Large intestine (tissue), 12 donors: ENCODE measurements at places on chromosomes 7 and 10. TPM values are rescaled to one million over a fixed set of nuclear protein-coding genes. Genes with fewer than 3 reads are reported as not detected.

DNA sequence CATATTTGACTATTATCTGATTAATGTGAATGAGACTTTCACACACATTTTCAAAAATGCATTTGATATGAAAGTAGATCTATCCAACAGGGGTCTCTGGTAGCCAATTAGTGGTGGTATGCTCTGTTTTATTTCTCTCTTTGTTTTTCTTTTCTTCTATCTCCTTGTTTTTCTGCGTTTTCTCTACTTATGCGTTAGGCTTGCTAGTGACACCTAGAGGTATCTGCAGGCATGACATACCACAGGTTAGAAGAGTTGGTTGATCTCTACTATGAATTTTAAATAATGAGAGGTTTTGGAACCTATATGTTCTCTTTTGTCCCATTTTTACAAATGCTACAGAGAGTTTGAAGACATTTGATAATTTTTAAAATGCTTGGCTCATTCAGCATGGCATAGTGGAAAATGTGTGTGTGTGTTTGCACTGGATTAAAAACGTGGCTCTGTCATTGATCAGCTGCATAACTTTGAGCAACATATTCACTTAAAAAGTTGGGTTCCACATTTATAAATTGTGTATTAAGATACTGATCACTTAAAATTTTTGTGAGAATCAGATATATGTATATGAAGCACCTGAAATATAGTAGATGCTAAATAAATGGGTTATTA is 28.1 kb upstream of the PLXDC2 start:
- peak; percentile 8 for DNase-seq

DNA sequence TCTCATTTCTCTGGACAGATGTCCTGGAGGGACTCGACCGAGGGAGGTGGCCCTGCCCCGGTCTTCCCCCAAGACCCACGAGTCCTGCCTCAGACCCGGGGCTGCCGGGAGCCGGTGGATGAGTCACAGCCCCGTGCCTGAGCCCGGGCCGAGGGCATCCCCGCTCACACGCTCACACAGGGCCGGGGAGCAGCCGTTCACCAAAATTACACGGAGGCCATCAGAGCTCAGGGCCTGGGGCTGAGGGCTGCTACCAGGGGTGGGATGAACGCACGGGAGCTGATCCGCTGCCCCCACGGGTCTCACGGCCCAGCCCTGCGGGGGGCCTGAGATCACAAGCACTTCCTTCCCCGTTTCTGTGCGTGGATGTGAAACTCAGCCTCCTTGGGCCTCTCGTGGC is 17.5 kb downstream of the FAM20C start:
- no peak for DNase-seq

DNA sequence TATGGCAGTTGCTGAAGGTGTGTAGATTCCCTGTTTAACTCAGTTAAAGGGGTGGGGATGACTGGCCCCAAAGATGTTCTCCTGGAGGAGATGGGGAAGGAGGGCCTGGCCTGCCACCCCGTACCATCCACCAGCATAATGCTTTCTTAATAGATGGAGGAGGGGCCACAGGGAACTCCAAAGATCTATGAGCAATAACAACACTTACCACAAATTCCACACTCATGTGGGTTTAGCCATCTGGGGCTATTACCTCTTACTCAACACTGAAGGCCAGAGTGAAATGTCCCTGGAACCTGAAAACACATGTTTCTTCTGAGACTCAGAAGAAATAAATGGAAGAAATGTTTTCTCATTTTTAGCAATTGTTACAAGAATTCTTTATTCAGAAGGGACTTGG is 259.0 kb downstream of the CXCL12 start:
- DNase-seq = no peak

DNA sequence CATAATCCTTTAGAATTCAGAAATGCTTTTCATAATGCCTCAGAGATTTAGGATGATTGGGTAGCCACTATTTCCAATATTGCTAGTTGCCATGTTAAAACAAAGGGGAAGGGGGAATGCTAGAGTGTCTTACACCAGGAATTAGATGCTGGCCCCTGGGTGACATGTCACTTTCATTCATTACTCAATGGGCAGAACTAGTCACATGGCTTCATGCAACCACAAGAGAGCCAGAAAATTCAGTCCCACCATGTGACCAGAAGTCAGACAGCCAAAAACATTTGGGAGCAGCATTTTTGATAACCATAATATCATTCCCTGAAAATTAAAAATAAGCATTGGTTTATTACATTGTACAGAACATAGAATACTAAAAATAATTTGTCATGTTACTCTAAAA is 81.2 kb downstream of the CREB5 start:
- no peak for DNase-seq

- no peak for DNase-seq
Measured at GRCh38 chr10:118471863-118472262, 123.6 kb downstream of the PRLHR start.

DNA sequence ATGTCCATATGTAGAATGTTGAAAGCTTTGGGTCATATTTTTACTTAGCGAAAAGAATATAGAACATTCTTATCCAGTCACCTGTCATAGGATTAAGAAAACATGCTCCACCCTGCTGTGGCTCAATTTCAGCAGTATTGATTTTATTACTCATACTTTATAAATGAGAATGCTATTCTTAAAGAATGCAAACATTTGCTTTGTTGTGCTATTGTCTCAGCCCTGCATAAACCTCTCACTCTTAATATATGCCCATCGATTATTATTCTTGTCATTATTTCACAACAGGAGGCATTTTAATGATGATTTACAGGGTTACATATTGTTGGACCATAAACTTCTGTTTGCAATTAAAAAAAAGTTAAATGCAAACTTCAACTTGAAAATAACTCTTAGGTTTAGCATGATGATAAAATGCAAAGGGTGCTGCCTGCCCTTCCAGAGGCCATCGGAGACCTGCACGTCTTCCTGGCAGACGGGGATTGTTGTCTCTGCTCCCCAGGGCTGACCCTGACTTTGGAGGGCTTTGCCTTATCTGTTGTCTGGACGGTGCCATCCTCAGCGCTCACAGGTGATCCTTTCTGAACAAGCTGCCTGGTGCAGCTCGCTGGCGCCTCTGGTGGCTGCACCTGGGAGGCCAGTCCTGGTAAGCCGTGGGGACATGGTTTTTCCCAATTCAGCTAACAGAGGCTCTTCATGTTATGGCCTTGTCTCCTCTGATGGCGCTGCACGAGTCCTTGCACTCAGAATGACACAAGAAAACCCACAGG is 50.0 kb upstream of the SHH start:
- DNase-seq = no peak

DNA sequence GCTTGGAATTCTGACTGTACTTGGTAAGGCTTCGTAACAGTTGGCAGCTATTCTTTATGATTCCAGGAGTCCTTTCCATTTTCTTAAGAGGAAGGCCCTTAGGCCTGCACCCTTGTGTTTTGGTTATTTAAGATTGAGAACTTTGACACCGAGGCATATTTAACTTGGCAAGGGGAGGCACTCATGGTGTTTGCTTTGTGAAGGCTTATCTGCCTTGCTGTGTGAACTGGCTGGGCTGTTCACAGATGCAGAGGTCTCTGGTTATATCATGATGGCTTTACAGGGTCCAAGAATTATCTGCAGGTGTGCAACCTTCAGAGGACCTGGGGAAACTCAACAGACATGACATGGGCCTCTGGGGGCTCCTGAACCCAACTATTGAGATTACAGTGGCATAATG is 833 bp upstream of the PNLIPRP1 start:
- no peak for DNase-seq

DNA sequence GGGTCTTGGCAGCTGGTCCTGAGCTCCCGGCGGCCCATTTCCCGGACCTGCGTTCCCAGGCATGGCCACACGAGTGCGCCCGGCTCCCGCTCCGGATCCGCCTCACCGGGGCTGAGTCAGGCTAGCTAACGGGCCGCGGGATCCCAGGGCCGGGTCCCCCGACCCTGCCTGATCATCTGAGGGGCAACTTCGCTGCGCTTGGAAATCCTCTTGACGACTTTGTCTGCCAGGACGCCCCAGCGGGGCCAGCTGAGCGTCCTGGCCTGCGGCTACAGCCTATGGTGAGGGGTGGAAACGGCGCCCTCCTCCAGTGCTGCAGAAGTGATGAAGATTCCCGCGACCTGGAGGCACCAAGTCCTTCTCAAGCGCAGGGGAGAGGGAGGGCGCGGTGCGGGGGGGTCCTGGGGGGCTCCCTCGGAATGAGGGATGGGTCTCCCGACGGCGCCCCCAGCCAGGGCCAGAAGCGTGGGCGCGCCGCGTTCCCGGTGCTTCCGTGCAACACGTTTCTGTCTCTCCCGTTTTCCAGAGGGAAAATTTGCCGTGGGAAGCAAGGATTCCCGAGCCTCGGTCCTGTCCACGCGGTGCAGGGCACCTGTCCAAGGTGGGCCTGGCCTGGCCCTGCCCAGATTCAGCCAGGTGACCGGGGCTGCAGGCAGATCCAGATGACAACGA is 212.4 kb downstream of the CCSER2 start:
- DNase-seq = no peak

- DNase-seq = no peak
Measured at GRCh38 chr7:34362621-34363020, 295.4 kb upstream of the NPSR1 start.

GRCh38 chr7:106061301-106061979 is 50.7 kb downstream of the SYPL1 start:
- no peak for DNase-seq

DNA sequence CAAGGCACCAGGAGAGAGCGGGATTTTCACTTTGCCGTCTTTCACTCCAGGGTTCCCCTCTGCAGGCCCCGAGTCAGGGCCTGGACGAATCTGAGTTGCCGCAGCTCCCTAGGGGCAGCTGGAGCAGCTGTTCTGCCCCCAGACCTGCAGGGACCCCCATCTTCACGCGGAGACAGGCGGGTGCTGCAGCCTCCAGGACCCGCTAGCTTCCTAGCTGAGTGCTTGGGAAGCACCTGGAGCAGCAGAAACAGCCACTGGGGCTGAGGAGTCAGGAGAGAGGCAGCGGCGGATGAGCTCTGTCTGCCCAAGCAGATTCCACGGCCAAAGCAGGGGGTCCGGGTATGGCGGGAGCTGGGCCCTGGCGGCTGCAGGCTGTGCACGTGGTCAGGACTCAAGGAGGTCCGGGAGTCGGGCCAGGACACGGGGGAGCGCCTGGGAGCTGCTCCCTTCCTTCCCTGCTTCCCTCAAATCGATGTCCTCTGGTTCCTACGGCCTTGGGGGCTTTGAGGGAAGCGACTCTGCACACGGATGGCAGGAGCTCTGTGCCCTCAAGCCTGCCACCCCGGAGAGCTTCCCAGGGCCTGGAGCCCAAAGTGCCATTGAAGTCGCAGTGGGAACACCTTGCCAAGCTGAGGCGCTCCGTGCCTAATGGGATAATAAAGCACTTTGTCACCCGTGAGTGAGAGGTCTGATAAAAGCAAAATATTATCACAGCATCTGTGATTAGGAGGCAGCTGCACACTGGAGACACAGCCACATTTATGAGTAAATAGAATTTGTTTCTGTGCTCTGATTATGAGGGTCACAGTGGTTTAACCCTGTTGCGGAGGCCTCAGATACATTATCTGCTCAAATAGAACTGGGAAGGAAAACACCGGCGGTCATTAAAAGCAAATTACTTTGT is 17.2 kb downstream of the MNX1 start:
- DNase-seq = peak; percentile 55

DNA sequence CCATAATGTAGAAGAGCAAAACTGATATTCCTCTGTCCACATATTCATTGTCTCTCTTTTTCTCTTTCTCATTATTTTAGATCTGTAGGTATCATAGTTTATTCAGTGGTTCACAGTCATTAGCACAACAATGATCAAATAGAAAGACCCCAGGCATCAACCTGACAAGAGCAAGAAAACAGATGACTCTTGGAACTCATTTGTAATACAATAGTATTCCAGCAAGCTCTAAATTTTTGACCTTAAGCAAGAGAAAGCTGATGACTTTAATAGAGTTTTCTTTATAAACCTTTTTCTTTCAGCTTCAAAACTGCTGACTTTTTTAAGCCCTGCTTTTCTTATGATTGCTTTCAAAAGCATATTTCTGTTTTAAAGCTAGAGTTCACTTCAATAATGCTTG is 507.5 kb upstream of the SORCS1 start:
- DNase-seq = no peak

- DNase-seq = no peak
Measured at GRCh38 chr10:101219946-101220451, 9.3 kb downstream of the LBX1 start.

GRCh38 chr10:80443531-80443974 is 10.6 kb upstream of the TSPAN14 start:
- DNase-seq = no peak

- no peak for DNase-seq
Measured at GRCh38 chr10:98485959-98486358, 39.2 kb upstream of the HPS1 start.

GRCh38 chr10:124020981-124021815 is 72.2 kb downstream of the CHST15 start:
- no peak for DNase-seq

LRRTM3 gene
- polyA plus RNA-seq = 1.4 TPM

MMD2 gene
- 0.24 TPM for polyA plus RNA-seq

MKI67 gene
- 26.5 TPM for polyA plus RNA-seq

HKDC1 gene
- 91.5 TPM for polyA plus RNA-seq

MOGAT3 gene
- 72.1 TPM for polyA plus RNA-seq

APBB1IP gene
- 3.3 TPM for polyA plus RNA-seq

FRMPD2 gene
- 0.06 TPM for polyA plus RNA-seq

XRCC2 gene
- polyA plus RNA-seq = 6.0 TPM

GNAI1 gene
- polyA plus RNA-seq = 25.4 TPM

PARD3 gene
- polyA plus RNA-seq = 25.5 TPM

MBL2 gene
- 0.09 TPM for polyA plus RNA-seq

MUC12 gene
- polyA plus RNA-seq = 3.3 TPM

CLRN3 gene
- 121 TPM for polyA plus RNA-seq

CPVL gene
- polyA plus RNA-seq = 333 TPM

UCMA gene
- not detected for polyA plus RNA-seq
